ENCODE measurements at places on chromosomes 12 and 14. TPM values are rescaled to one million over a fixed set of nuclear protein-coding genes. Genes with fewer than 3 reads are reported as not detected.

DNA sequence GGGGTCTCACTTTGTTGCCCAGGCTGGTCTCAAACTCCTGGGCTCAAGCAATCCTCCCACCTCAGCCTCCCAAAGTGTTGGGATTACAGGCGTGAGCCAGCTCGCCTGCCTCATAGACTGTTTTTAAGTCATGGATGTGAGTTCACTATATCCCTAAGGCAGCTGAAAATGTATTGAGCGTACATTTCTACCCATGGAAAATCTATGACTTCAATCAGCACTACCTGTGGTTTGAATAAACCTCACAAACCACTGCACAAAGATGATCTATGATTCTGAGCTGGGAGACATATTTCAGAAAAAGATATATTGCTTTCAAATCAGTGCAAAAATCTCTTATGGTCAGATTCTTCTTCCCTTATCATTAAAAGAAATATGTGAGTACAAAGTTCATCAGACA lies 22.5 kb downstream of the GCN1 start:
- no peak for DNase-seq

The TAS2R42 gene
- total RNA-seq = not detected

- no peak for DNase-seq
Observed at GRCh38 chr12:126747530-126748149, 1519.3 kb upstream of the TMEM132C start.

The FAM90A1 gene
- not detected for total RNA-seq

The SPIC gene
- total RNA-seq = not detected

DNA sequence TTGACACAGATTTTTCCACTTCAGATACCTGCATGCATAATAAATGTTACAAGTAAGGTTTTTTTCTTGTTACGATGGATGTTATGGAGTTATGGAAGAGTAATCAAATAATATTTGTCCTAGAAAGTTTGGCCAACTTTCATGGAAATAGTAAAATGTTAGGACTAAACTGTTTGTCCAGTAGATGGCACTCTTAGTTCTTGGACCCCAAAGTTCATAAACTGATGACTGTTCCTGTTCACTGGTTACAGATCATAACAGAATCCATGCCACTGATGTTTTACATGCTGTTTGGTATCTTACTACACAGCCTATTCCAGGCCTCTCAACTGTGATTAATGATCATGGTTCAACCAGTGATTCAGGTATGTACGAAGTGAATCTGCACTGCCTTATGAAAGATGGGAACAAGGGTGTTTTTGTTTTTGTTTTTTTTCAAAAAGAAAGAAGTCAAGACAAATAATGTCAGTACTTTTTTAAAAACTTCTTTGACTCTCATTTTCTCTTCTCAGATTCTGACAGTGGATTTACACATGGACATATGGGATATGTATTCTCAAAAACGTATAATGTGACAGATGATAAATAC lies 48.8 kb upstream of the SLCO1C1 start:
- DNase-seq = no peak

The PIANP gene
- 9.3 TPM for total RNA-seq

- no peak for DNase-seq
Observed at GRCh38 chr14:83816761-83817160, 1713.2 kb upstream of the FLRT2 start.

The MYO1H gene
- not detected for total RNA-seq

Data from chondrocyte (in vitro differentiated cells).